Non-pigmented ciliary epithelial cell (primary cell): ENCODE measurements at places on chromosomes 4 and X.
A peak's percentile ranks its signal among the peaks of the same experiment; 100 is the strongest.

DNA sequence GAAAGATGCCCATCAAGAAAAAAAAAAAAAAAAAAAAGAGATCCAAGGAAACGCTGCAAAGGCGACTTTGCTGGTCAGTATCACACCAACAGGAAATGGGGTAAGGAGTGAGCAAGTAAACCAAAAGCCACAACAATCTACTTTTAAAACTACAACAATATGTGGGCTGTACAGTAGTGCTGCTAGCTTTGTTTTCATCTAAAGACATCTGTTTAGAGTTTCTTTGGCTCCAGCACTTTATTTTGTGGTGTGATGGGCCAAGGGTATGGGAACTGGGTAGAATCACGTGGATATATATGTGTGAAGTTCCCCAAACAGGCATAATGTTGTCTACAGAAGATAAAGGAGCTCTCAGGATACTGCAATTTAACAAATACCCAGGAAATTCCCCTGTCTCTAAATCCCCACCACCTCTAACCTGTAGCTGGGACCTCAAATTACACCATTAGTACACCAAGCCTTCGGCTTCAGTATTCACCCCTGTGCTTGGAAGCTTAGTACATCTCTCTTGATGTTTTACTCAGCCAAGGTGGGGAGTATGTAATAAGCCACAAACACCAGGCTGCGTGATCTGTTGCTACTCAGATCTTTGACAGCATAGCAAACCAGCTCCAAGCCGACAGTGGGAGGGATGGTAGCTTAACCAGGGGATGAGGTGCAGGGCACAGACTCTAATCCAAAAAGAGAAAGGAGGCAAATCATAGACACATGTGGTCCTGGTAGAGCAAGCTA, 207.9 kb downstream of the HS6ST2 start:
- no peak for DNase-seq

- DNase-seq, result no peak
Observed at GRCh38 chr4:148477276-148477675, 35.1 kb upstream of the NR3C2 start.

- DNase-seq, result no peak
Observed at GRCh38 chrX:149161435-149162088, 343.5 kb downstream of the IDS start.

DNA sequence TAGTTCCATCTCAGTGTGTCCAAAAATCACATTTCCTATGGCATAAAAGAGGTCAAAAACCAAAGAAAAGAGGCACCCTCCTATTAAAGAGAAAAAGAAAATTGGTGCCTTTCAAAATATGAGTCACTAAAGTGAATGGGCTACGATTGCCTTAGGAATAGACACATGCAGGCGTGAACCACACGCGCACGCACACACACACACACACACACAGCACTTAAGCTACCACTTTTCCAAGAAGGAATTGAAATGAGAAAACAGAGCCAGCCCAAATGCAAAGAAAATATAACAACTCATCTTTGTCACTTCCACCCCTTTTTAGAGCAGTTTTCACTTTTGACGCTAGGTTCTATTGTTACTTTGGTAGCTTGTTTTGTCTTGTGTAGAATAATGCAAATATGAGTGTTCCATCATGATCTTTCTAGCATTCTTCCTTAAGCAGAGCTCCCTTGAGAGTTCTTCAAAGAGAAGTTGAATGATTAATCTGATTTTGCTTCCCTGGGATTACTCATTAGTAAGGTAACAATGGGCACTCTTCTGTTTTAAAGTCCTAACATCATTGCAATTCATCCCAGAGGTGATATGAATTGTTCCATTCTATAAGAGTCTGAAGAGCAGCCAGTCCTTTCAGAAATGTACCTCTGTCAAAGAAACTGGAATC, 239.2 kb upstream of the GNPDA2 start:
- no peak for DNase-seq

DNA sequence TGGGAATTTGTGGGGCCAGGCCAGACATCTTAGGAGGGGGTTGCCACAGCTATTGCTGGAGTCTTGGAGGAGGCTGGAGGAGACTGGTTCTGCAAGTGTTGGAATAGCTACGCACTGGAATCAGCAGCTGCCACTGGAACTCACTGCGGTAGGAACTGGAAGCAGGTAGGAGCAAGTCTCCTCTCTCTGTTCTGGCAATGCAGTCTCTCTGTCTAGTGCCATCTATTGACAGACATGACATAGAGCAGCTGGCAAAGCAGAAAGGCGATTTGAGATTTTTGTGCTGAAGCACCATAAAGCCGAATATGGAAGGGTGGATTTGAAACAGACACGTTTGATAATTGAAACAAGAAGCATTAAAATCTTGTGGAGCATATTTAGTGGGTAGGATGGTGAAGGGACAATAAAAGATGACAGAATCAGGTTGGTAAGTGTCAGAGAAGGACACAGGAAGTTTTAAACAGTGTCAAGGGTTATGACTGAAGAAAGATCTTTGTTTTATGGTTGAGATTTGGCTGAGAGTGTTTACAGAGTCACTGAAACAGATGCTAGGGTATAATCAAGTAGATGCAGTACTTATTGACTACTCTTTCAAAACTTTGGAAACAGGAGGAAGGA, 23.5 kb upstream of the SYNPO2 start:
- peak; percentile 36 for DNase-seq

DNA sequence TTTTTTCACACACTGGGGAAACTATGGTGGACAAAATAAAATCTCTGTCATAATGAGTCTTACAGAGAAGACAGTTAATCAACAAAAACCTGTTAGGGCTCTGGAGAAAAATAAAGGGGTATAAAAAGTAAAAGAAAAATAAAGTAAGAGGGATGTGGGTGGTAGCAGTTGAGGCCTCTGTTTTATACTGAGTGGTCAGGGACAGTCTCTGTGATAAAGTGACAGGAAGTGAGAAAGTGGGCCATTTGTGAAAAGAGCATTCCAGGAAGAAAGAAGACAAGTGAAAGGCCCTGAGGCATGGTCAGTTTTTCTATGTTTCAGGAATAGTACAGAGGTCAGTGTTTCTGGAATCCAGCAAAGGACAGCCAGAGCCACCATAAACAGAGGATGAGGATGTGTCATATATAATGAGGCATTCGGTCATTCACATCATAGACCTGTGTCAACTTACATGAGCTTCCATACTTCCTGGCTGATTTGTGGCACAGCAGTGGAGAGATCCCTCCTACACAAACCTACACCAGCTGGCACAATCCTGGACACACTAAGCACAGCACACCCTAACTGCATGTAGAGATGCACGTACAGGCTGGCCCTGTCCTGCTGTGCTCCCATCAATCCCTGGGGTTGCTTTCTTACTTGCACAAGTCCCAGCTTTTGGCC, 64.4 kb upstream of the NAP1L5 start:
- no peak for DNase-seq

GRCh38 chr4:174307694-174308093, 24.0 kb downstream of the CEP44 start:
- DNase-seq, result no peak

DNA sequence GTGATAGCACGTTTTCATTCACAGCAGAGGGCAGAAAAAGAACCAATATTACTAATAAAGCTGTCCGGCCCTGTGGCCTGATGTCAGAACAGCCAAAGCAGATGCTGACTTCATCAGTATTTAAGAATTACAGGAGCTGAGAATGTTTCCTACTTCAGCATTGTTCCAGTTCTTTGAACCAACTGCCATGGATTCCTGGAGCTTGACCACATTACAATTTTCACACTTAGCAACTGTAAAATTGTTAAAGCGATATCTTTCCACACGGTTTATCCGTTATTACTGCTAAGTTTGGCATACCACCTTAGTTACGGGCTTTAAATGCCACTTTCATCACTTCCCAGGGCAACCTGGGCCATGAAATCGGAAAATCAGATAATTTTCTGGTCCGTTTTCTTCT, 118.2 kb downstream of the EPHA5 start:
- DNase-seq, result no peak

DNA sequence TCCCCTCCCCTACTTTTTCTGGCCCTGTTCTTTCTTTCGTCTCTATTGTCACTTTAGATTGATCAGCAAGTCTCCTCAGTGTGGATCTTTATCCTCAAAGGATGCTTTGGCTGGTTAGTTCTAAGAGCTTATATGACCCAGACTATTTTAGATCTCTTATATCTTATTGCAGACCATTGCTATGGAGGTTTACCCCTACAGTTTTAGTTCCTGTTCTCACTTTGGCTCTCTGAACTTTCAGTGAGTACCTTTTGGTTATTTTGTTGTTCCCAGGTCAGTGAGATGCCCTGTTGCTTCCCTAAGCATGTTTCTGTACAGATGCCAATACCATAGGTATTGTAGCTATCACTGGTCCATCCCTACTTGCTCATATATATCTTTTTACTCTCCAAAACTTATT, 24.0 kb upstream of the MED14 start:
- DNase-seq, result no peak

DNA sequence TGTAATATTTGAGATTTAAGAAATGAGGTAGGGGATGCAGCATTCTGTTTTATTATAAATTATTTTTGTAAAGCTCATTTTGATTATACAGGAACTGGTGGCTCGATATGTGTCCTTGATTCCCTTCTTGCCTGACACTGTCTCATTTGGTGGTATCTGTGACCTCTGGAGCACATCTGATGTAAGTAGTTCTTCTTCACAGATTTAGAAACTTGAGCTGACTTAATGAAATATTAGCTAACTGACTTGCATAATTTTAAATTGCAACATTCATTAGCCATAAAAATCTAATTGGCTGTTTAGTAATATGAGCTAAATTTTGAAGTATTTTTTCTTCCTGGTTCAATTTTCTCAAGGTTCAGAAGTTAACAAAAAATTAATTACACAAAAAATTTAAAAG, 69.1 kb downstream of the FBXL5 start:
- DNase-seq, result no peak
